IMR-90 (cell line): ENCODE measurements at places on chromosomes 3 and 15. TPM values are rescaled to one million over a fixed set of nuclear protein-coding genes. Genes with fewer than 3 reads are reported as not detected.

CKMT1A gene
- not detected in 2 replicates for total RNA-seq

HGD gene
- not detected in 2 replicates for total RNA-seq

AP3B2 gene
- not detected in 2 replicates for total RNA-seq

DNA sequence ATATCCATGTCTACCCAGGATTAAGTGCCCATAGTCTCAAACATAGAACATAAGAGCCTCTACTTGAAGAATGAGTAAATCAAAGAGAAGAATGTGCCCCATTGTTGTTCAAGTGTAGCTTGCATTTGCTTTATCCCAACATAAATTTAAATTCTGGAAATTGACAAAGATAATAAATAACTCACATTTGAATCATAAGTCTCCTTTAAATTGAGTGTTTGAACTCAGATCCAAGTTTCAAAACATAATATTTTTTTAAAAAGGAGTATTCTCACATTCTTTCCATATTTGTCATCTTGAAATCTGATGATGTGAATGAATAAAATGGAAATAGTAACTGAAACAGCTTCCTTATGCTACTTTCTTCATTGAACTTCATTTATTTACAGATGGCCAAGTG, 135.2 kb downstream of the MECOM start:
- peak; percentile 42 for DNase-seq
- H3K27me3 ChIP-seq = no peaks in the 10 kb centered on the region
- no peak overlapping the region for H3K27ac ChIP-seq
- no peak overlapping the region for H3K4me3 ChIP-seq
- no peaks in the 10 kb centered on the region; the same call in 1 of the 2 replicates for H3K4me1 ChIP-seq

- no peaks in the 10 kb centered on the region for H3K27me3 ChIP-seq
- peaks cover 4% of the 10 kb centered on the region; the same call in 1 of the 2 replicates for H3K36me3 ChIP-seq
- peaks cover 18% of the 10 kb centered on the region for H3K4me1 ChIP-seq
- H3K27ac ChIP-seq = no peak overlapping the region
Observed at GRCh38 chr15:85541744-85542143, 161.3 kb downstream of the AKAP13 start.

DNA sequence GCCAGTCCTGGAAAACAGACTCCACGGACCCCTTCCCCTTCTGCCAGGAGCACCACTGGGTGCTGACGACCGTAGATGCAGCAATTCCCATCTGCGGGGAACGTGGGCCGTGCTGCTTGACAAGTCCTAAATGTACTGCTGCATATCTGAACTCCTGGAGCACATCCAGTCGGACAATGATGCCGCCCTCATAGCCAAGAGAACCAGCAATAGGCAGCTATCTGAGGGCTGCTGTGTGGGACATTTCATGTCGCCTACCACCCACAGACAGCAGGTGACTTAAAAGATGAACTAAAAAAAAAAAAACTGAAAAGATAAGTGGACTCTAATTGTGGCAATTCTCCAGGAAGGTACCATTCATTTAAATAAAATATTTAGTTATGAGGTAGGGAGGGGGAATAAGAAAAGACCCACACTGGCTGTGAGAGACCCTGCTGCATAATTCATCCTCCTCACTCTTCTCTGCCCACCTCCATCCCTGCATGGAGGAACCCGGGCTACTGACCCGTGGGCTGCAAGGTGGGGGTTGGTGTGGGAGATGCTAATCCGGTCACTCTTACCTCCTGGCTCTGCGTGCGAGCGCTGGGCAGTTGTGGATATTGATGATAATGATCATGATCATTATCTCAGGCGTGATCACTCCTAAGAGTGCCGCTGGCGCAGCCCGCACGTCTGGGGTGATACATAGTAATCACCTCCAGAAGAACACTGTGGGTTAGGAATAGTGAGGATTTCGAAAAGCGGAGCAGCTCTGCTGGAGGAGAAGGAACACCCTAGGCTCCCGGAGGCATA, 28.3 kb downstream of the ALS2CL start:
- peaks cover 23% of the 10 kb centered on the region for H3K4me1 ChIP-seq
- H3K27me3 ChIP-seq = peaks cover 3% of the 10 kb centered on the region; the same call in 1 of the 2 replicates
- DNase-seq = peak; percentile 13
- no peak overlapping the region for H3K27ac ChIP-seq

- H3K27ac ChIP-seq = no peak overlapping the region
- H3K4me1 ChIP-seq = peaks cover 9% of the 10 kb centered on the region
- no peak overlapping the region for H3K4me3 ChIP-seq
Observed at GRCh38 chr15:81948222-81948621, 97.6 kb downstream of the MEX3B start.

DNA sequence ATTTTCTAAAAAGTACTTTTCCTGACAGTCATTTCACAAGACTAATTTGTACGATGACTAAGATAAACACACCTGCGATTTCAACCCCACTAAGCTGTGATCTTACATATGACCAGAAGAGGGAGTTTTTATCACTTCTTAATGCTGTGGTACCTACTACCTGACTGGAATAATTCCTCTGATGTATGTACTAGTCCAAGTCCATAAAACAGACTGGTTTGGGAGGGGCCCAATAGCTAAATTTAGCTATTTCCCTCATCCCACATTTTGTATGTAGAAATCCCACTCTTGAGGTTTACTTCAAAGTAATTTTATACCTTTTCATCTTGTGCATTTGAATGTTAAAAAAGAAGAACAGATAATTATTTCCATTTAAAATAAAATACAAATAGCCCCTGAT, 49.7 kb upstream of the SCAANT1 start:
- H3K36me3 ChIP-seq = no peaks in the 10 kb centered on the region
- peak; percentile 68 for DNase-seq
- no peak overlapping the region for H3K27ac ChIP-seq
- no peaks in the 10 kb centered on the region for H3K27me3 ChIP-seq

DNA sequence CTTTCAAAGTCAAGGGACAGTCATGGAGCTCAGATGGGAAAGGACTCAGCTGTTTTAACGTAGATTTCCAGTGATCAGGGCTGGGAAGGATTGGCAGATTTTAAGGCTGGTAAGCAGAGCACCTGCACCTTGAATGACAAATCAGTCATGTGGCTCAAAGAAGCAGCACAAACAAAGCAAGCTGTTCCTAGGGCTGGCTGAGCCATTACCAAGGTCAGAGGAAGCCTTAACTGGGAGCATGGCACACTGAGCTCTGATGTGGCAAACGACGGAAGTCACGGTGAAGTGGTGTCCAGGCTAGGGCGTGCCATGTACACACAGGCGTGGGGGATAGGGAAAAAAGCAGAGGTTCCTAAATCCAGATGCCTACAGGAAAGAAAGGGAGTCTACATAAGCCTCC, 84.6 kb upstream of the PFN2 start:
- H3K27me3 ChIP-seq = peaks cover 4% of the 10 kb centered on the region
- H3K27ac ChIP-seq = no peak overlapping the region
- H3K4me3 ChIP-seq = no peak overlapping the region
- DNase-seq = no peak
- no peaks in the 10 kb centered on the region for H3K4me1 ChIP-seq
